NCI-H1436 treated with DMSO at 0.1 percent for 48 hours (cell line): ENCODE measurements at places on chromosomes 2 and 18.

GRCh38 chr2:173997269-173997668, 32.1 kb upstream of the SP3 start:
- no peak for DNase-seq

GRCh38 chr2:103402336-103402735, 640.5 kb downstream of the TMEM182 start:
- DNase-seq: no peak

DNA sequence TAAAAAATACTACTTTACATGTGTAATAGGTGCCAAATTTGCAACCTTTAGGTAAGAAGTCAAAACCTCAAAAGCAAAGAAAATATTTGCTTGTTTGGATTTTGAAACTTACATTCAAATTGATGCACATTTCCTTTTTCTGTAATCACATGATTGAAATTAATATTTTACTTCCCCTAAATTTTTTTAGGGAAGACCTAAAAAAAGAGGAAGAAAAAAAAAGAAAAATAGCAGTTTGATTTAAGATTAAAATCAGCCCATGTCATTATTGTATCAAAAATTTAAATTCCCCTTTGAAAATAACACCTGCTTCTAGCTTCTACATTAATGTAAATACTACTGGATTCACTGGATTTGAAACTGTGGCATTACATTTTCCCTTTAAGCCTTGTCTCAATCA, 68.2 kb upstream of the STON1 start:
- DNase-seq: no peak

GRCh38 chr2:101745711-101746694, 48.5 kb downstream of the MAP4K4 start:
- no peak for DNase-seq

- no peak for DNase-seq
Observed at GRCh38 chr2:114192362-114192761, 250.1 kb upstream of the DPP10 start.

DNA sequence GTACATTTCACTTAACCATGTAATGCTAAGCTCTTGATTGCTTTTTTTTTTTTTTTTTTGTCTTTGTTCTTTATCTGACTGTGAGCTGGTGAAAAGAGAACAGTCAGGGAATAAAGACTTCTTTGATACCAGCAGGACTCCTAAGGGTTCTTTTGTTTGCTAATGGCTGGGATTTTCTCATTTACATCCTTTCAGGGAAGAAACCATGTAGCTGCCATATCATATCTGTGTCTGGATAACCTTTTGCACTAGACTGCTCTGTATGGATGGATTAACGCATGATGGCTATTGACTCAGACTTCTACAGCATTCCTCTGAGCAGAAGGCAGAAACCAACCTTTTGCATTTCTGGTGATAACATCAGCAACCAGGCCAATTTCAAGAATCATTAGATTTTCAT, 504.0 kb downstream of the LRRTM4 start:
- DNase-seq: no peak

- peak; percentile 33 for DNase-seq
Observed at GRCh38 chr18:34122724-34123334, 101.9 kb downstream of the NOL4 start.

DNA sequence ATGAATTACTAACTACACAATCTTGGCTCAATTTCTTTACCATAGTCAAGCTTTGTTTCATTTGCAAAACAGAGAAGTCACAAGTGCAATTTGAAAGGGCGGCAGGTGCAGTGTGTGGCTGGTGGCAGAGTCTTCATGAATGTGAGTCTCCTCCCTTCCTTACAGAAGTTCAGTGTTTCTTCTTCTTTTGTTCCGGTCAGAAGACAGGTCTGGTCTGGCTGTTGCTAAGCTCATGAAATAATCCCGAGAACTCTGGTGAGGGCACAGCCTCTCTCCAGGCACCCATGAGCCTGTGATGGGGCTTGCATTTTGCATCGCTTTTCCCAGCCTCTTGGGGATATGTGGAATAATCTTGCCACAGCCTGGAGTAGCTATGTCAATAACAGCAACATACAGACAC, 824.8 kb upstream of the SALL3 start:
- no peak for DNase-seq

DNA sequence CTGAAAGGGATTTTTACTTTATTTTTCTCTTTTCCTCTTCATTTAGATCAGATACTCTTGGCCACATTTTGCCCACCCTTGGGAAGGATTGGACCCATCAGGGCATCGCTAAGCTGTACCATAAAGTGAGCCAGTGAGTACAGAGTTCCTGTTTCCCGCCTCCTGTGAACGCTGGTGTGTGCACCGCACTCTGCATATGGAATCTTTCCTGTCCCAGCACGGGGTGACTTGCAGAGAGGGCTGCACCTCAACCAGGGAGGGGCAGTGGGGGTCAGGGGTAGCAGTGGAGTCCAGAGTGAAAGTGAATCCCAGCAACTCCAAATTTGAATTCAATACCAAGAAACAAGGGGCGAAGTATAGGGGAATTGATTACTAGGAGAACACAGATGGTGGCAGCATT, 58.6 kb downstream of the LPIN1 start:
- DNase-seq: no peak

DNA sequence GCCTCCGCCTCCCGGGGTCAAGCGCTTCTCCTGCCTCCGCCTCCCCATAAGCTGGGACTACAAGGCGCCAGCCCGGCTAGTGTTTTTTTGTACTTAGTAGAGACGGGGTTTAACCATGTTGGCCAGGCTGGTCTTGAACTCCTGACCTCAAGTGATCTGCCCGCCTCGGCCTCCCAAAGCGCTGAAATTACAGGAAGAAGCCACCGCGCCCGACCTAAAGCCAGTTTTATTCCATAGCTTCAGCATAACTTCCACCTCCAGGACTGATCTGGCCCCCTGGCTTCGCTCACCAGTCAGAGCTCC, 783 bp upstream of the TXNL4A start:
- no peak for DNase-seq

DNA sequence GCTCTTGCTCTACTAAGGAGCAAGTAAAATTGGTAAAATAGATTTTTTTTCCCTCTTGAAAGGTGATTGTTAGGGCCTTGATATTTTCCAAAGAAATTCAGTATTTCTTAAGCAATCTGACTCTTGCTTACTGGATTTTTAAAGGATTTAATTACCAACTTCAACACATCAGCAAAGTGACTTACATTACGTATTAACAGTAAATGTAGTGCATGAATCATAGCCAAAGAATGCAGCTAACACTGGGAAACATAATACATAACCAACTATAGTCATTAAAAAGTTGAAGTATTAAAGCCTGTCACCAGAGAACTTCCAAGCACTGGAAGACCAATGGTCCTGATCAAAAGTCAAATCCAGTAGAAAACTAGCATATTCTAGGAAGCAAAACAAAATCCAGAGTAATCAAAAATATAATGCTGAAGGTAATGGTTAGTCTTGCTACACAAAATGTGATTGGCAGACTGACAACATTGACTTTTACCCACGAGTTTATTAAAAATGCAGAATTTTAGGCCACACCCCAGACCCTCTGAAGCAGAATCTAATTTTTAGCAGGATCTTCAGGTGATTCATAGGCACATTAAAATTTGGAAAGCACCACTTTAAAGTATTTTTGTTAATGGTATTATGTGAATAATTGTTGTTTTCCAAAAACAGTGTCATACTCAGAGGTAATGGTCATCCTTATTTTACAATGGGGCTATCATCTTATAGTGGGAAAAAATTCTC, 31.8 kb upstream of the CAVIN2 start:
- DNase-seq: no peak

DNA sequence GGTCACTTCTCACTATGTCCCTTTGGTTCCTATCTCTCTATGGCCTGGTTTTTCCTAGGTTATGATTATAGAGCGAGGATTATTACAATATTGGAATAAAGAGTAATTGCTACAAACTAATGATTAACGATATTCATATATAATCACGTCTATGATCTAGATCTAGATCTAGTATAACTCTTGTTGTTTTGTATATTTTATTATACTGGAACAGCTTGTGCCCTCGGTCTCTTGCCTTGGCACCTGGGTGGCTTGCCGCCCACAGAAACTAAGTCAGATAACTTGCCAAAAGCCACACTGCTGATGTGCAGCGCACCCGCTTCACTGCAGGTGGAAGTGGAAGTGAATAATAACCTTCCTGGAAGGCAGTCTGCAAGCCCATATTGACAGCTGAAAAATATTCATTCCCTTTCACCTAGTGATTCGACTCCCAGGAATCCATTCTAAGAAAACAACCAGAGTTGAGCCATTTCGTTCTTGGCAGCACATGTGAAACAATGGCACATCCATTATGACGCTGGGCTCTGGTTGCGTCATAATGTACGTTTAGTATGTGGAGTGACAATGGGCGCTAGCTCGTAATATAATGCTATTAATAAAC, 725 bp upstream of the ANKRD53 start:
- DNase-seq: no peak

DNA sequence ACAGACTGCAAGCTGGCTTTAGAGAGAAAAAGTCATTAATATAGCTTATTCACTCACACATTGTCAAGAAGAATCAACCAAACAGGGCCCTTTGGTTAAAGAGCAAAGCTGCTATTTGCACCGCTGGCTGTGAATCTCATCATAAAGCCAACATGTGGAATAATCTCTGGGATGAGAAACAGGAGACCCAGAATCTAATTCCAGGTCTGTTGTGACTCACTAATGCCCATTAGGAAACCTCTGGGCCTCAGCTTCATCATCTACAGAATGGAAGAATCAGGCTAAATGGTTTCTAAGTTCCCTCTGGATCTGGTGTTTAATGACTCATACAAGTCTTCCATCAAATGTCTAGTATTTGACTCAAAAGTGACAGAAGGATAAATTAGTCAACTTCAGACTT, 591.7 kb upstream of the DDX18 start:
- DNase-seq: no peak

GRCh38 chr2:228409493-228409892, 228.0 kb upstream of the SPHKAP start:
- no peak for DNase-seq

- no peak for DNase-seq
Observed at GRCh38 chr18:12843420-12844350, 40.4 kb downstream of the PTPN2 start.

- DNase-seq: no peak
Observed at GRCh38 chr2:127053731-127054603, 53.0 kb downstream of the BIN1 start.

- DNase-seq: no peak
Observed at GRCh38 chr2:79039944-79040343, 14.4 kb downstream of the REG3G start.

DNA sequence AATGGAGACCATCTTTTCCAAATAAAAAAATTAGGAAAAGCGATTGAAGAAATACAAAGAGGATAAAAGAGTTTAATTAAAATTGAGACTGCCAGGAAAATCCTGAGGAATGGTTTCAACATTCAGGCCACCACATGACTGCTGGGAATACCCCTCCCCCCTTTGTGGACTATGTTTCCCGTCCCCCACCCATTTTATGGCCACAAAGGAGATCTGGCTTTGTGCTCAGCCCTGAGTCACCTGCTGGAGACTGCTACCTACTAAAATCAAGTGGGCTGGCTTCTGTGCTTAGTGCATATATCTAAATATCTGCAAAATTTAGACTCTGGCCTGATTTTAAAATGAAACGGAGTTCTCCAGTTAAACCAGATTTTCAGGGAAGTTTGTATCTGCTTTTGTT, 10.1 kb downstream of the RND3 start:
- no peak for DNase-seq

DNA sequence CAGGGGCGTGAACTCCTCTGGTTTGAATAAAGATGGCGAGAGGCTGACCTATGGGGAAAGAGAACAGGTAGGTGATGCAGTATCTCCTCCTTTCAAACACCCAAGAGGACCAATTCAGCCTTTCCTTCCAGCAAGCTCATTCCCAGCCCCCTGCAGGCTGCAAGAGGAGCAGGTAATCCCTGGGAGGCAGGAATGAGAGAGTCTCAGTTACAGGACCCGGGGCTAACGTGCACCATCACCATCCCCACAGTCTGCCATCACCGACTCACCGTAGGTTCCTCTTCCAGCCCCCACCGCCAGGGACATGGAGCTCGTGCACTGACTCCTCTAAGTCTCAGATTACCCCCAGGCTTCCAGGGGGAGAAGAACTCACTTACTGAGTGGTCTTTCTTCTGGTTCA, 26.7 kb downstream of the XDH start:
- no peak for DNase-seq

GRCh38 chr2:207790898-207791297, 21.2 kb upstream of the FZD5 start:
- no peak for DNase-seq

- no peak for DNase-seq
Observed at GRCh38 chr2:74414881-74415761, 6.3 kb downstream of the C2orf81 start.

DNA sequence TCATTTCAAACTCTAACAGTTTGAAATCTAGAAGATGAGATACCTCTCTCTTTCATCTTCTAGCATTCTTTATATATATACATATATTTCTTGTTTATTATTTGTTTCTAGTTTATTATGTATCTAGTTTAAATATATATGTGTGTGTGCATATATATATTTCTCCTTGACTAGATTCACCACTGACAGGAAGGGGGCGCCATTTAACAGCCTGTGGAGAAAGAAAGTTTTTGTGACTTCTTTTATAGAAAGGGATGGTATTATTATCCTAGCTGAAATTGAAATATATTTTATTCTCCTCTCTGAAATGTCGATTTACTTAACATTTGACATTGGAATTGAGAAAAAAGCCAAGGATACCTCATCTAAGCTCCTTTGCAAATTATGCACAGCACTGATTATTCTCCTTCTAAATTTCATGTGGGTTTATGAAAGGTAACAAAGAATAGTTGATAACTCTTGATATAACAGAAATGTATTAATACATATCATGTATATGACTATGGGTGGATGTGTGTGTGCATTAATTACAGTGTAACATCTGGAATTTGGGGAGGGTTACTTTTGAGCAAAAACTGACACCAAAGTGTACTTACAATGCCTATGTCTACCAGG, 160.7 kb upstream of the NT5C1B start:
- no peak for DNase-seq

GRCh38 chr2:127479219-127479825, 47.0 kb downstream of the IWS1 start:
- DNase-seq: peak; percentile 14

DNA sequence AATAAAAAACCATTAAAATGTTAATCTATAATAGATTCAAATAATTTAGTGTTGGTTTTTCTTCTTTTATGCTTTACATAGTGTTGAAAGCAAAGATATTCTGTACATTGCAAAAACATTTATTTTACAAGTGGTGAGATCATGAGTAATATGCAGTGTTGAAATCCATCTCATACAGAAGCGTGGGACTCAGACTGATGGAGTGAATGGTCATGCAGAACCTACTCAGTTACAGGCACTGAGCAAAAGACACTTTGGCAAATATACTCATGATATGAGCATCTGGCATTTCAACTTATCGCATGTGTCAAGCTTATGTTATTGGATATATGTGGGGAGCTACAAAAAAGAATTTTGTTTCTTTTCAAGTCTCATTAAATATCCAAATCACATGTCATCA, 620.2 kb upstream of the NETO1 start:
- DNase-seq: no peak

GRCh38 chr2:105313877-105314276, 15.7 kb downstream of the TGFBRAP1 start:
- DNase-seq: no peak
